H7 (cell line): ENCODE measurements at places on chromosomes 3 and 15.

DNA sequence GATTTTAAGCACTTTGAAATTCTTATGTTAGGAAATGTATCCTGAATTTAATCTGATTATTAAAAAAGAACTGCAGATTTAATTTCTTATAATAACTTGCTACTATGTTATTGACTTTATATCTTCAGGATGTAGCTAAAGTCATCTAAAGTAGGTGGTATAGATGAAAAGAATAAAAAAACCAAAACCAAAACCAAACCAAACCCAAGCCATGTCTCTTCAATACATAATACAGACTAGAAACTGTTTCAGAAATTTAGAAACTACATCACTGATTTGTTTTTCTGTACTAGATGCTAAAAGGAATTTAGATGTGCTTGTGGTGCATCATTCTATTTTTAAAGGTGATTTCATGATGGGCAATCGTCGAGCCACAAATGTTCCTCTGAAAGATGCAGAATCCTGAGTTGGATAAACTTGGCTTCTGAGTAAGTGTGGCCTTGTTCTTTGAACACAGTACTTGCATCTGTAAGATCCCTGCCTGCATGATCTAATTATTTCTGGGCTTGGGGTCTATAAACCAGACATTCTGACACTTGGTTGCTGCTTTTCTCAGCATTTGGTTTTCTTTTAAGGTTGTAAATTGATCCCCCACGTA is 287.1 kb upstream of the SUCLG2 start:
- no peak for DNase-seq

GRCh38 chr3:146542179-146542578 is 2.2 kb downstream of the PLSCR1 start:
- no peak for DNase-seq

- no peak for DNase-seq
Measured at GRCh38 chr3:31277582-31277981, 255.1 kb upstream of the STT3B start.

GRCh38 chr3:118151164-118151563 is 883.5 kb downstream of the IGSF11 start:
- no peak for DNase-seq

DNA sequence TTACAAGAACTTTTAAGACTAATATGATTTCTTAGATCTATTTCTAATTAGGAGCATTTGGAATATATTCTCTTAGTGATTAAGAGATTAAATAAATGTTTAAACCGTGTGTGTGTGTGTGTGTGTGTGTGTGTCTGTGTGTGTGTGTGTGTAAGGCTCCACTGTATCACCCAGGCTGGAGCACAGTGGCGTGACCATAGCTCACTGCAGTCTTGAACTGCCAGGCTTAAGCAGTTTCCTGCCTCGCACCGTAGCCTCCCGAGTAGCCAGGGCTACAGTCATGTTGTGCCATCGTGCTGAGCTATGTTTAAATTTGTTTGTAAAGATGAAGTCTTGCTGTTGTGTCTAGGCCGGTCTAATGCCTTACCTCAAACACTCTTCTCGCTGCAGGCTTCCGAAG is 109.4 kb downstream of the KLHL25 start:
- DNase-seq, result no peak

- no peak for DNase-seq
Measured at GRCh38 chr3:140545756-140546155, 132.1 kb upstream of the TRIM42 start.

GRCh38 chr3:162584986-162585385 is 1088.4 kb downstream of the OTOL1 start:
- DNase-seq, result no peak

GRCh38 chr3:114285648-114286230 is 8.1 kb upstream of the TIGIT start:
- DNase-seq, result no peak

DNA sequence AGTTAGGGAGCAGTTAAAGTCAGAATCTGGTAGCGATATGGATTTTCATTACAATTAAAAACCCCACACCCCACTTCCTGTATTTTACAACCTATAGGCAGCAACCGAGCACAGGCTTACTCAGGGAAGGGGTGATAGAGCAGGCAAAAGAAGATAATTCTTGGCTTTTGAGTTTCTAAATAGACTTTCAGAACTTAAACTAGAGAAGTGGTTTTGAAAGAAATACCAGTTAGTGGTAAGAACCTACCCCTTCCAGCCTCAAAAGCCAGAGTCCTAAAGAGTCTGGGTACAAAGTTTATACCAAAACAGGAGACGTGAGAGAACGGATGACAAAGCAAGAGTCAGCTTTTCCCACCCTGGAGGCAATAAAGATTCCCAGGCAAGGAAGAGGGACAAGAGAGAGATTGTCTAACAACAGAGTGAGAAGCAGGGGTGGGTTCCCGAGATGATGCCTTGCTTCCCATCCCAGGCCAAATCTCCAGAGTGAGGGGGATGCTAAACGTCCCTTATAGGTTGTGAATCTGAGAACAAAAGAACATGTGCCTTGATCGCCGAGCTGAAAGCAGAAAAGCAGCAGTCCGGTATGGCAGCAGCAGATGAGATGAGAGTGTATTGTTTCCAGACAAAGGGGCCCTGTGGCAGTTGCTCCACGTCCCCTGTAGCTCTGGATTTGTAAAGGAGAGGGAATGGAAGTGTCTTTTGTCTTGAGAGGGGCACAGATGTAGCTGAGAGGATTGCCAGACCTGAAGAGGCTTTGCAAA is 36.8 kb downstream of the KLHL6 start:
- DNase-seq, result peak; percentile 34

DNA sequence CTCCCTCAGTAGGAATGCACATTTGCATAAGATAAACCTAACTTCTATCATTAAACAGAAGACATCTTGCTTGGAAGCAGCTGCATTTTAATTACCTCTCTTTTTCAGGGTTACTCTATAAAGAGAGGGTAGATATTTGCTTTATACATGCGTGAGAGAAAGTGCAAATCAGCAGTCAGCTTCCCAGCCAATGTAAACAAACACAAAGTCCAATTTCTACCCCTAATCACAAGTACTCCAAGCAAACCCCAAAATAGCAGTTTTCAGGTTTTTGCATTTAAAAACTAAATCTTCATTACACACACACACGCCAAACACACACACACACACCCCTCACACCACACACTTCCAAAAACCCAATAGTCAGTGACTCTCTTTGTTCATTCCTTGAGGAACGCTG is 303.9 kb upstream of the ALCAM start:
- DNase-seq, result no peak

DNA sequence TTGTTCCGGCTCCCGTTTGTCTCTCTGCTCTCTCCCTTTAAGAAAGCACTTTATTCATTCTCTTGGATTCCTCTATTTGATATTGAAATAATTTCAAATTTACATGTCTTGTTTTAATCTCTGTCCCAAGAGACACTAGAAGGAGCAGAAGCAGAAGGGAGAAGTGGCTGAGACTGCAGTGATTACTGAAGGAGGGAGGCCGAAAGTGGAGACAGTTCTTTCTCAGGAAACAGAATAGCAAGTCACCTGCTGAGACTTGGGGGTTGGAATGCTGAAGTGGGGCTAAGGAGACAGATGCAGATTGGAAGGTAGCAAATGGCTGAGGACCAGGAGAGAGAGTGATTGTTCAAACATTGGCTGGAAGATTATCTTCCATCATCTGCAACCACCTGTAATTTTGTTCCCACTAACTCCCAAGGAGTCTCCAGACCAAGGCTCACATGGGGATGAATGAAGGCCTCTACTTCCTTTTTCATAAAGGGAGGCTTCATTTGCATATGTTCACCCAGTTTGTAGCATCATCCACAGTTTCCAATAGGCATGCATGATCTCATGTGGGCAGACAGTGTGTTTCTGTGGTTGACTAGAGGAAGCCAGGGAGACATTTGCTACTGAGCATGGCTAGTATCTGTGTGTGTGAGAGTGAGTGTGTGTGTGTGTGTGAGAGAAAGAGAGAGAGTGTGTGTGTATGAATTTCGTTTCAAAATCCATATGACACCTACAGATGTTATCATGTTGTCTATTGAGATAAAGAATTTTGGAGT is 24.0 kb downstream of the LTF start:
- peak; percentile 38 for DNase-seq
